Activated CD4-positive, alpha-beta T cell treated with anti-CD3 and anti-CD28 coated beads, Interleukin-2, amount 10 ng/mL, durations not matched to agents 24 days and 14 days (primary cell): ENCODE measurements at places on chromosomes 6 and 20.

DNA sequence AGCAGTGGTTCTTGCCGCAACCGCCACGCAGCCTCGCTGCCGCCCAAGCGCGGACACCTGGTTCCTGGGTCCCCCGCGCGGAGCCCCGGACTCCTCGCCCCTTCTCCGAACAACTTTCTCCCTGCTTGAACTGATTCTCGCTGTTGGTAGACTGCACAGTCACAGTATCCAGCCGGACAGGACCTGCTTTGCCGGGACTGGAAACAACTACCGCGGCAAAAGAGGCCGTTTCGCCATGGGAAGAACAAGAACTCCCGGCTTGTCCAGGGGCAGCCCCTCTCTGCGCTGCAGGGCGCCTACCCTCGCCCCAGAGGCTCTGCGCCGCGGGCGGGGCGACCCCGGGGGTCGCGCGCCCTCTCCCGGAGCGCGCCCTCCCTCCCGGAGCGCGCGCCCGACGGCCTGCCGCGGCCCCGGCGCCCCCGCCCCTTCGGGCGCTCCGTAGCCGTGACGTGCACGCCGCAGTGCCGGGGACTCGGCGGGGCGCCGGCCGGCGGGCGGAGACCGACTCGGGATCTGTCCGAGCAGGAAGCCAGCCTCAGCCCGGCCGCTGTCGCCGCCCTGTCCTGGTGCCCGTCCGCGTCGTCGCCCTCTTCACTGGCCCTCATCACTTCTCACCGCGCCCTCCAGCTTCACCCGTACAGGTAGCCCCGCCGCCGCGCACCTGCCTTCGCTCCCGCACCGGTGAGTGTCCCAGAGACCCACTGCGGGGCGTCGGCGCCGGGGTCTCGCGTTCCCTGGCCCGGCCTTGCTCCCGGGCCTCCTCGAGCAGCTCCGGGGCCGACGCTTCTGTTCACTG lies at the start of gene MYO6:
Gene MYO6 (plus strand): TSS at position 497 of the 796 bp plus-strand sequence. CDS start 68,309 bp downstream, outside the sequence.
- peaks cover 53% of the 10 kb centered on the region for H3K27me3 ChIP-seq
- H3K4me3 ChIP-seq = peak within 1 kb of the TSS; percentile 85
- DNase-seq = peak; percentile 80
- H3K4me1 ChIP-seq = peaks cover 4% of the 10 kb centered on the region
- no peaks in the 10 kb centered on the region for H3K36me3 ChIP-seq
- peak within 1 kb of the TSS; percentile 13 for H3K27ac ChIP-seq

- peaks cover 35% of the 10 kb centered on the region for H3K4me1 ChIP-seq
- no peaks in the 10 kb centered on the region for H3K36me3 ChIP-seq
- H3K4me3 ChIP-seq = no peak overlapping the region
Observed at GRCh38 chr6:105879146-105879545, 207.0 kb upstream of the PRDM1 start.

DNA sequence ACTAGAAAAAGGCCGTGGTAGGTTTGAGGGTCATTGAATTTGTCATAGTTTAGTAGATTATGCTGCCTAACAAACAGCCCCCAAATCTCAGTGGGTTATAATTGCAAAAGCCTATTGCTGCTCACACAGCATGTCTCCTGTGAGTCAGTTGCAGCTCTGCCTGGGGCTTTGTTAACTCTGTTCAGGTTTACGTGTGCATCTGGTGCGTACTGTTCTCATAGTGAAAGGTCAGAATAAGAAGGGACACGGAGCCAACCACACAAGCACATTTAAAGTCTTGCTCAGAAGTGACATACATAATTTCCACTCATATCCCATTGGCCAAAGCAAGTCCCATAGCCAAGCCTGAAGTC lies 48.1 kb upstream of the BMP2 start:
- H3K27ac ChIP-seq = no peak overlapping the region
- H3K36me3 ChIP-seq = no peaks in the 10 kb centered on the region
- H3K4me1 ChIP-seq = no peaks in the 10 kb centered on the region
- DNase-seq = no peak
- no peak overlapping the region for H3K4me3 ChIP-seq

GRCh38 chr6:37539171-37540028 lies 39.7 kb upstream of the CCDC167 start:
- peaks cover 12% of the 10 kb centered on the region for H3K4me1 ChIP-seq
- no peaks in the 10 kb centered on the region for H3K36me3 ChIP-seq
- H3K27me3 ChIP-seq = peaks cover 27% of the 10 kb centered on the region
- H3K4me3 ChIP-seq = no peak overlapping the region
- H3K27ac ChIP-seq = no peak overlapping the region

DNA sequence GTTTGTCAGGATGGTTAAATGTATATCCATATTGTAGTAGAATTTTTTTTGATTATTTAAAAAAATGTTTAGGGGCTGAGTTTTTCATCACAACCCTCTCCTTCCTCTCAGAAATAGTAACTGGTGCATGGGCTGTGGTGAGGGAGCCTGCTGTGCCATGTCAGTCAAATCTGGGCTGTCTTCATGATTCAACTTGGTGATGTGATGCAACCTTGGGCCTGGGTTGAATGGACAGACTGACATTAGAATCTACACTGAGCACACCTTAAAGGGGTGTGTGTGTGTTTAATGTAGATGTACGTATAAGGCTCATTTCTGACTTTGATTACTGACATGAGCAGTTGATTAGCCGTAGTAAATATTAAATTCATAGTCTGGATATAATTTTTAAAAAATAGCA lies 3.7 kb downstream of the TJAP1 start:
- peaks cover 19% of the 10 kb centered on the region for H3K36me3 ChIP-seq
- H3K27ac ChIP-seq = no peak overlapping the region
- H3K4me3 ChIP-seq = no peak overlapping the region

- H3K36me3 ChIP-seq = peaks cover 72% of the 10 kb centered on the region
- DNase-seq = peak; percentile 69
- H3K27ac ChIP-seq = peak overlapping the region; percentile 99
- peaks cover 85% of the 10 kb centered on the region for H3K4me1 ChIP-seq
- H3K4me3 ChIP-seq = peak overlapping the region; percentile 77
- H3K27me3 ChIP-seq = no peaks in the 10 kb centered on the region
Observed at GRCh38 chr6:489001-489400, 97.4 kb downstream of the IRF4 start.

DNA sequence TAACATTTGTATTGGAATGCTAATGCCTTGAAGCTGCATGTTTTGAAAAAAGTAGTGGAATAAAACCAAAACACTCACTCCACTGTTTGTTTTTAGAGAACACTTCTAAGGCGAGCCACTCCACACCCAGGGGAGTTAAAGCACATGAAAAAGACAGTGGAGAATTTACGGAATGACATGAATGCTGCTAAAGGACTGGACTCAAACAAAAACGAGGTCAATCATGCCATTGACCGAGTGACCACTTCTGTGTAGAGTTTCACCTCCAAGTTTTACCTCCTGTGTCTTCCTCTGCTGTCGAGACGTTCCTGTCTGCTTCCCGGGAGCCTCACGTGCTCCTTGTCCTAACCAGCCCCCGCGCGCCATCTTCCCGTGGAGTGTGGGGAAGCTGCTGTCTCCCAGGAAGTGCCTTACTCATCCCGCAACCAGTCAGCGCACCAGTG lies 127.8 kb downstream of the LRRC1 start:
- no peak overlapping the region for H3K27ac ChIP-seq
- H3K4me3 ChIP-seq = no peak overlapping the region
- no peaks in the 10 kb centered on the region for H3K4me1 ChIP-seq
- DNase-seq = no peak

DNA sequence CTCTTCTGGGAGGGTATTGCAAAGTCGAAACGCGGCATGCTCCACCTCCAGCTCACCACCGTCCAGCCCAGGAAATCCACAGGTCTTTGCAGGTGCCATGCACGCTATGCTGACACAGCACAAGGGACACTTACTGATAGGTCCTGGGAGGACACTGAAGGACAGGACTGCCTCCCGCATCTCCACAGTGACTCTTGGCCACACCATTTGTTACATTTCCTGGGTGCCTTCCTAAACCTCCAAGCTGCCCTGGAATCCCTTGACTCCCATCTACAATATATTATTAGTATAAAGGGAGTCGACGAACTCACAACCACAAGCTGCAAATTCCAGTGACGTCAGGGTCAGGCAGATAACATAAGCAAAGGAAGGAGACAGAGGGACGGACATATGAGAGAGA lies 106.9 kb downstream of the JPH2 start:
- H3K4me3 ChIP-seq = no peak overlapping the region
- H3K36me3 ChIP-seq = no peaks in the 10 kb centered on the region
- H3K4me1 ChIP-seq = peaks cover 28% of the 10 kb centered on the region
- H3K27ac ChIP-seq = no peak overlapping the region
- peak; percentile 54 for DNase-seq
- peaks cover 2% of the 10 kb centered on the region for H3K27me3 ChIP-seq

DNA sequence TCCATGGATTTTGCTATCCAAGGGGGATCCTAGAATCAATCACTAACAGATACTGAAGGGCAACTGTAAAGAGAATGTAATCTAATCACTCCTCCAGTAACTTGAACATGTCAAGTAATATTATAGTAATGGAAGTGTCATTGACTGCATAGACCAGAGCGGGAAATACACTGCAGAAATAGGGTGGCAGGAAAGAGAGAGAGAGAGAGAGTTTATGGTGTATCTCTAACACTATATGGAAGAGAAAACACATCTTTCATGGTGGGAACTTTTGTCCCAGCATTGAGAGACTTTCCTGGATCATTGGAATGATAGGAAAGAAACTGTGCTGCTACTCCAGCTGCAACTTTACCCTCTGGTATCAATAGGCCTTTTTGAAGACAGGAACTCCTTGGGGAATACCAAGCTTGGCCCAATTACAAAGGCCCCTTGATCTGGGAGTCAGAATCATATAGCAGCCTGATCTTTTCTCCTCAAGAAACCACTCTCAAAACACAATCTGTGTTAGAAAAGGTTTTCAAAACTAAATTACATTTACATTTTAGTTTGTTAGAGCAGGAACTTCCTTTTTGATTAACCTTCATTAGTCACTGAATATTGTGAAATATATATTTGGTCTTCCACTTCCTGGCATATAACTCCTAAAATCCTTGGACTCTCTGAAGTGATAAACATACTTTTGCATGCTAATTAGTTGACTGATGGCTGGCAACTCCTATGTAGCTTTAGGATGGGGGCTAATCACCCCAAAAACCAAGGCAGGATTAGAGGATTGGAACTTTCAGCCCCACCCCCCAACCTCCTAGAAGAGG lies 29.5 kb upstream of the RNGTT start:
- no peaks in the 10 kb centered on the region for H3K27me3 ChIP-seq
- no peak for DNase-seq
- H3K27ac ChIP-seq = no peak overlapping the region

GRCh38 chr6:156408655-156409054 lies 368.5 kb upstream of the ARID1B start:
- H3K27ac ChIP-seq = no peak overlapping the region
- no peaks in the 10 kb centered on the region for H3K27me3 ChIP-seq
- H3K4me3 ChIP-seq = no peak overlapping the region
- DNase-seq = no peak
- no peaks in the 10 kb centered on the region for H3K4me1 ChIP-seq

DNA sequence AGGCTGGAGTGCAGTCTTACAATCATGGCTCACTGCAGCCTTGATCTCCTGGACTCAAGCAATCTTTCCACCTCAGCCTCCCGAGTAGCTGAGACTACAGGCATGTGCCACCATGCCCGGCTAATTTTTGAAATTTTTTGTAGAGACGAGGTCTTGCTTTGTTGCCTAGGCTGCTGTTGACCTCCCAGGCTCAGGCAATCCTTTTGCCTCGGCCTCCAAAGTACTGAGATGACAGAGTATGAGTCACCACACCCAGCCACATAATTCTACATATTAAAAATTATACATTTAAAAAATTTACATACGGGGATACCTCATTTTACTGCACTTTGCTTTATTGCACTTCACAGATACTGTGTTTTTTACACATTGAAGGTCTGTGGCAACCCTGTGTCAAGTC lies 115.1 kb downstream of the MAN1A1 start:
- no peak for DNase-seq
- no peaks in the 10 kb centered on the region for H3K4me1 ChIP-seq
- peaks cover 28% of the 10 kb centered on the region for H3K36me3 ChIP-seq
- H3K27me3 ChIP-seq = no peaks in the 10 kb centered on the region

DNA sequence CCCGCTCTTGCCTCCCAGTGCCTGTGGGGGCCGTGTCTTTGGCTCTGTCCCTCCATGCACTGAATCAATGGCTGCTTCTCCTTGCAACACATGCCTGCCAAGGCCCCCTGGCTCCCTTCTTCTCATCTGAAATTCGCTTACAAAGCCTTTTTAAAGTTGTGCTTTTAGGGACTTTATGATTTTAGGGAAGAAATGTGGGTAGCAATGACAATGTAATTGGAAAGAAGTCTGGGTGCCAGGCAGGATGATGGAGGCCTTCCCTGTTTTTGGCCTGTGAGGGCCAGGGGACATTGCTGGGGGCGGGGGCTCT lies 151.3 kb upstream of the RNF24 start:
- H3K27me3 ChIP-seq = no peaks in the 10 kb centered on the region
- H3K4me1 ChIP-seq = peaks cover 56% of the 10 kb centered on the region
- H3K4me3 ChIP-seq = no peak overlapping the region
- peak overlapping the region; percentile 66 for H3K27ac ChIP-seq
- no peaks in the 10 kb centered on the region for H3K36me3 ChIP-seq
- DNase-seq = no peak

DNA sequence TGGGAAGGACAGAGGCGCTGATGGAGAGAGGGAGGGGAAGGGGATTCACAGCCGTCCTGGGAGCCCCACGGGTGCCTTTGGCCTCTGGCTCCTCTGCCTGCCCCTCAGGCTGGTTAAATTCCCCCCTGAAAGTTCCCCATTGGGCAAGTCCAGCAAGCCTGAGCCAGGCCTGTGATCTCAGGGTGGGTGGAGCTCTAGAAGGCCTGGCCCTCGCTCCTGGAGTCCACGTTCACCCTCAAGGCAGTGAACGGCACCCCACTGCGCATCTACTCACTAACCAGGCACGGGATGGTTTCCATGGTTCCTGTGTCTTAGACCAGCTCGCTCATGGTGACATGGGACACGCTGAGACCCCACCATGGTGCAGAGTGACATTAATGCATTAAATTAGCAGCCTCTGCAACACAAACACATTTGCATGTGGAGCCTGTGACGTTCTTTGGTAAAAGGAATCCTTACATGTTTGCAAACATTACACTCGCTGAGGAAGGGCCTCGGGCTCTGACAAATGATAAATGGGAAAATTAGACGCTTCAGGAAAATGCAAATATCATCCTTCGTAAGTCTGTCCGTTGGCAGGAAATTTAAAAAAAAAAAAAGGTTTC lies 452.7 kb downstream of the PREX1 start:
- DNase-seq = no peak
- no peak overlapping the region for H3K27ac ChIP-seq
- H3K36me3 ChIP-seq = no peaks in the 10 kb centered on the region
- H3K27me3 ChIP-seq = peaks cover 8% of the 10 kb centered on the region

- no peaks in the 10 kb centered on the region for H3K4me1 ChIP-seq
- no peak overlapping the region for H3K4me3 ChIP-seq
Observed at GRCh38 chr6:84455511-84456029, 228.1 kb upstream of the CEP162 start.

DNA sequence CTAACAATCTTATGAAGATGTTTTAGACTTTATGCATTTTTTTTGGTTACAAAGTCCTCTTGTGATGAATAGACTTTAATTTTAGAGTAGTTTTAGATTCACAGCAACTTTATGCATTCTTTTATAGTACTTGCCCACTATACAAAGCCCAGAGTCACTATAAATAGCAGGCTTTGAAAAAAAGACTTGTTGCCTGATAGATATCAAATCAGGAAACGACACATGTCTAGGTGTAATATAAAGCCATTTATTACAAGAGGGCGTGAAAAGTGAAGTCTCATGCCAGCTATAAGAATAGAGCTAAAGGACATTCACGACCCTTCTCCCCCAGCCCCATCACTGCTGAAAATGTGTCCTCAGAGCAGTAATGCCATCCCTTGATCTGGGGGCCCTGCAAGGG lies 78.0 kb upstream of the MRPS10 start:
- H3K27ac ChIP-seq = peak overlapping the region; percentile 19
- H3K4me3 ChIP-seq = no peak overlapping the region
- no peak for DNase-seq
- H3K36me3 ChIP-seq = peaks cover 44% of the 10 kb centered on the region
- peaks cover 35% of the 10 kb centered on the region for H3K4me1 ChIP-seq
